ENCODE measurements at places on chromosomes 2 and 18. TPM values are rescaled to one million over a fixed set of nuclear protein-coding genes. Genes with fewer than 3 reads are reported as not detected.

DNA sequence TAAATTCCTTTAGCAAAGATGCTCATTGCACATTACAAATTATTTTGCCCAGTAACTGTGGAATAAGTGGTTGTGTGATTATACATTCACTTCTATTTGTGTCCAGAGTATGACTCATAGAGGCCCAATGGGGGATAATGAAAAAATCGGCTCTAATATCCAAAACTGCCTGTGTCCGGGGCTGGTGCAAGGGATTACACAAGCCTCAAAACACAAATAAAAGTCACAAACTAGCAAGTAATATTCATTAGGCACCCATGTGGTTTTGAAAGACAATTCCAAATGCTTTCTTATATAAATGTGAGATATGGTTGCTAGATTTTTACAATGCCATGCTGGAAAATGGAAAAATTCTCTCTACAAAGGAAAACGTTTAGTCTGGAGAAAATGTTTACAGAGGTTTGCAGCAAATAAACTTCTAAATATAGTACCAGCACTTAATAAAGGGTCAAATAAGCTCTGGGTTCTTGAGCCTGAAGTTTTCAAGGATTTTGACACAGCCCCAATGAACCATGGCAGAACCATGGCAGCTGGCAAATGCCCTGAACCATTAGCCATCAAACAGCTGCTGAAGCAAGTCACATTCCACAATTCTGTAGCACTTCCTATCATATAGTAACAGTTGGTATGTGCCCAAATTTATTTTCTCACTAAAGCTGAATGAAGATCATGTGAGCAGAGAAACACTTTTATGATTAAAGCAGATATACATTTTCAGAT, 40.5 kb downstream of the IRS1 start:
- DNase-seq = no peak
- H3K27ac ChIP-seq = no peak overlapping the region
- H3K27me3 ChIP-seq = no peaks in the 10 kb centered on the region
- H3K36me3 ChIP-seq = no peaks in the 10 kb centered on the region
- H3K4me1 ChIP-seq = peaks cover 25% of the 10 kb centered on the region

GRCh38 chr2:229474125-229474524, 203.0 kb upstream of the PID1 start:
- H3K27ac ChIP-seq = no peak overlapping the region
- H3K4me3 ChIP-seq = no peak overlapping the region
- peak; percentile 47 for DNase-seq
- H3K27me3 ChIP-seq = no peaks in the 10 kb centered on the region
- H3K36me3 ChIP-seq = no peaks in the 10 kb centered on the region
- peaks cover 14% of the 10 kb centered on the region for H3K4me1 ChIP-seq

Gene EFHD1
- 3.4 TPM for total RNA-seq

GRCh38 chr2:200749631-200750322, 61.9 kb upstream of the BZW1 start:
- H3K4me1 ChIP-seq = no peaks in the 10 kb centered on the region
- no peaks in the 10 kb centered on the region for H3K27me3 ChIP-seq
- no peak for DNase-seq
- H3K27ac ChIP-seq = no peak overlapping the region

Gene POU3F3
- total RNA-seq = 0.24 TPM

Data from GM23338 (cell line).